Sciatic nerve (tissue), 2 donors: ENCODE measurements at places on chromosomes 5 and 9. TPM values are rescaled to one million over a fixed set of nuclear protein-coding genes. Genes with fewer than 3 reads are reported as not detected.

TRIP13 gene
- 0.89 TPM for total RNA-seq

ERGIC1 gene
- total RNA-seq, result 87.3 TPM

TLX3 gene
- not detected for total RNA-seq

COX7C gene
- 341 TPM for total RNA-seq

RORB gene
- 2.5 TPM for total RNA-seq

SPATA31A5 gene
- not detected for total RNA-seq

GNAQ gene
- total RNA-seq, result 97.5 TPM

GABRA1 gene
- not detected for total RNA-seq

CCDC171 gene
- total RNA-seq, result 27.1 TPM

DNA sequence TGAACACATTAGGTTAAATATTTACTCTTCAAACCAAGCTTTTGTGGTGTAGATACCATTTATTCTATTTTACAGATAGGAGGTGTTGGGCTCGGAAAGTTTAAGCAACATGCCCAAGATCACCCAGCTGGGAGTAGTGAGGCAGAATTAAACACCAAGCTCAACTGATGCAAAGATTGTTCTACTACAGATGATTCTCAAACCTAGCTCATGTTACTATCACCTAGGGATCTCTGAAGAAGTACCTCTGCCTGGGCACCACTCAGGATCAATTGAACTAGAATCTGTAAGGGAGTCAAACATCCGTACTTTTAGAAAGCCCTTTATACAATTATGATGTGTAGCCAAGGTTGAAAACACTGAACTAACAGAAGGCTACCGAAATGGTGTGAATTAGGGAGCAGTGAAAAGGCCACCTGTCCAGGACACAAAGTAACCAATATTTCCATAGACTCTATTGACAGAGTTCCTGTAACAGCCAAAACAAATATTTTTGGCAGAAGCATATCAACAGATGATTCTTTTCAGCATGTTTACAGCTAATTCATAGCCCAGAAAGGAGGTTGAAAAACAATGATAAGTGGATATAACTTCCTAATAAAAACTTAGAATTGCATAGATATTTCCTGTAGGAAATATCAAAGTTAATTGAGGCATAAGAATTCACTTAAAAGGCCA, 158.5 kb upstream of the PTGER4 start:
- DNase-seq, result no peak

- no peak for DNase-seq
Observed at GRCh38 chr9:75181750-75182149, 93.4 kb downstream of the OSTF1 start.

DNA sequence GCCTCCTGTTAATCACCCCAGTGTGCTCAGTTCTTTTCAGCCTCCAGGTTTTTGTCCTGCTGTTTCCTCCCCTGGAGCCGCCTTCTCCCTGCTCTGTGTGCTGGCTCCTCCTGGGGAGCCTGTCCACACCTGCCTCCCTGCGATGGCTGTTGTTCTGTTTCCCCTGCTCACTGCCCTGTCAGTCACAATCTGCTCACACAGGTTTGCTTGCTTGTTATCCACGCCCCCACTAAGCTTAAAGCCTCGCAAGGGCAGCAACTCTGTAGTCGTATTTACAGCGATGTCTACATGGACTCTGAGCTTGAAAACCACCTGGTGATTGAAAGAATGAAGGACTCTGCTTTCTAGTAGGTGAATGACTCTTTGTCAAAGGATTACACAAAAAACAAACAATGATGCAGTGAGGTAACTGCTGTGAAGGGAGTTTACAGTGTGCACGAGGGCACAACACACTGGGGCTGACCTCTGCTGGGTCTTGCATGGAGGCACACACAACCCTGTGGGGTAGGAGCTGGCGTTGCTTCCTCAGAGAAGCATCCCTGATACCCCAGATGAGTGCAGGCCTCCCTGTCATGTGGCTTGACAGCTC, 39.6 kb upstream of the TEX48 start:
- DNase-seq, result no peak

DNA sequence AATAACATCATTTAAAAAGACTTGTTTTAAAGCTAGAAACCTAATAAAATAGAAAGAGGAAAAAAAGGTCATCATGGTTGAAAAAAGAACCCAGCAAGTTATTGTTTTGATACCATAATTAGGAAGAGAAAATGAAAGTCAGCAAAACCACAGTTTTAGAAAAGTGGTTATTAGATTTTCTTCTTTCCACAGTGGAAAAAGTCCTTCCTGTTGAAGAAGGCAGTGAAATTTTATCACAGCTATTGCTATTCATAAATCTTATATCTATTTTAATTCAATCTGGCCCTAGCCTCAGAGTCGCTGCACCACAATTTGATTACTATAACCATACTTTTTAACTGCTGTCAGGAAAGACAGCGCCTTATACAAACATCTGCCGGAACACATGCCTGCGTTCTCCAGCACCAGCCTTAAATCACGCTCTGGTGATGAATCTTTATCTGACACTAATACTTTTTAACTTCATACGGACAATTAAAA, 60.3 kb downstream of the MAPKAP1 start:
- DNase-seq, result no peak

DNA sequence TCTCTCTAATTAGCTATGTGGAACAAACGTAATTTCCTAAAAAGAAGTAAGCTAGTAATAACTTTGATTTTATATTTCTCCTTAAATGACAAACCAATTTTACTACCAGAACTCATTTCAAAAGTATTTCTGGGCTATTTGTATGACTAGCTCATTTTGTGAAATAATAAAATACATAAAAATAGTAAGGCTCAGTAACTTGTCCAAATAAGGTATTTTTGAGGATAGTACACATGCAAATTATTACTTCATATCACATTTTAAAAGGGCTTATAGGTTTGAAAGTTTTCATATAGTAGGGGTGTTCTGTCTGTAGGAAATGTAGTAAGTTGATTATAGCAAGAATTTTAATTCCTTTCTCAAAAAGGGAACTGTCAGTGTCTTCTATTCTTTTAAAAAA, 26.5 kb downstream of the C9orf85 start:
- no peak for DNase-seq

DNA sequence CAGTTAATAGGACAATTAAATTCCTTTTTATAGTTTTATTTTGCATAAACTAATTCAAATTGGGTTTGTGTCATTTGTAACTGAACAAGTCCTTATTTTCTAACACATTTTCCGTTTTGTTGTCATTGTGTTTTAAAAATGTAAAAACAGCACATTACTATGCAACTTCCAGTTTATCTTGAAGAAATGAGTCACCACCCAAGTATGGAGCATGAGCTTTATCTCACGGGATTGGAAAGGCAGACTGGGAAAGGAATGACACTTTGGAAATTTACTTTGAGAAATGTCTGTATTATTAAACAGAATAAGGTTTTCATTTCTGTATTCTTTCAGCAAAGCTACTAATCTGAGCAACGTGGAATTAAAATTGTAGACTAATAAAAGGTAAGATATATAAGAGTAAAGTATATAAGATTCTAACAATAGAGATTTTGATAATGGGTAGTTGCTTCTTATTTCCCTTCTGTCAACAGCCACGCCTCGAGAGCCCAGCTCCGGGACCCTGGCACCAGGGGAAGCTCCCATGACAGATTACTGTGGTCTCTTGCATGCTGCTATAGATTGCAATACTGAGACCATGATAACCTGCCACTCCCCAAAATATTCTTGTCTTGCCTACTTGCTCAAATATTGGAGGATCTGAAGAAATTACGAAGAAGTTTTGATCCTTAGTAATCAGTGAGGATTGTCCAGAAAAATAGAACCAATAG, 433.1 kb downstream of the CHSY3 start:
- no peak for DNase-seq

DNA sequence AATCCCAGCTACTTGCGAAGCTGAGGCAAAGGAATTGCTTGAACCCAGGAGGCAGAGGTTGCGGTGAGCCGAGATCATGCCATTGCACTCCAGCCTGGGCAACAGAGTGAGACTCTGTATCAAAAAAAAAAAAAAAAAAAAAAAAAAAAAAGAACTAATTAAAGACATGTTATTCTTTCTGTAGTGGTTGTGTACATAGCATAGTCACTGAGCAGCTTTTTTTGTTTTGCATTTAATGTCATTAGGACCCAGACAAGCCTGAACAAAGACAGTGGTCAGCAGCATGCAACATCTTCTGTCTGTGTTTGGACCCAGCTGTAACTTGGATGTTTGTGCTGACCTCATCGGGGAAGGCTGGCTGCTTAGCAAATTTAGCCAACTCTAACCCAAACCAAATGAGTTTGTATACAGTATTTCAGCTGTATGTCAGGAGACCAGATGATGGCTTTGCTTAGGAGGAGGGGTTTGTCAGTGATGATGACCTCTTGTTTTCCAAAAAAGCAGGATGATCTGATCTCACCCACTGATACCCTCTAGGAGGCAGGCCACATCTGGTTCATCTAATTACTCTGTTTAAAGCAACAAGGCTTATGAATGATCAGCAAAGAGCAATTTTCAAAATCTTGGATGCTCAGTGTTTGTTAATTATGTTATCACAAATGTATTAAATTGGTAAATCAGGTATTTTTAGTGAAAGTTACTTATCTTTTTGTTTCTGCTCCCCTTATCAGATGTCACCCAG, 39.5 kb downstream of the SNCAIP start:
- no peak for DNase-seq

GRCh38 chr9:5073701-5074100, 88.6 kb downstream of the JAK2 start:
- no peak for DNase-seq

GRCh38 chr5:138905541-138905940, 30.4 kb upstream of the LRRTM2 start:
- DNase-seq, result no peak

DNA sequence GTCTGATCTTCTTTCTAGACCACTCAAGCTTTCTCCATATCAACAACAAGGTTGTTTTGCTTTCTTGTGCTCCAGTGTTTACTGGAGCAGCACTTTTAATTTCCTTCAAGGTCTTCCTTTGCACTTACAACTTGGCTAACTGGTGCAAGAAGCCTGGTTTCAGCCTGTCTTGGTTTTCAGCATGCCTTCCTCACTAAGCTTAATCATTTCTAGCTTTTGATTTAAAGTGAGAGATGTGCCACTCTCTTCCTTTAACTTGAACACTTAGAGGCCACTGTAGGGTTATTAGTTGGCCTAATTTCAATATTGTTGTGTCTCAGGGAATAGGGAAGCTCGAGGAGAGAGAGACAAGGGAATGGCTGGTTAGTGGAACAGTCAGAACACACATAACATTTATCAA, 13.4 kb downstream of the AK3 start:
- DNase-seq, result no peak

GRCh38 chr5:43215073-43215631, 23.1 kb downstream of the NIM1K start:
- no peak for DNase-seq

DNA sequence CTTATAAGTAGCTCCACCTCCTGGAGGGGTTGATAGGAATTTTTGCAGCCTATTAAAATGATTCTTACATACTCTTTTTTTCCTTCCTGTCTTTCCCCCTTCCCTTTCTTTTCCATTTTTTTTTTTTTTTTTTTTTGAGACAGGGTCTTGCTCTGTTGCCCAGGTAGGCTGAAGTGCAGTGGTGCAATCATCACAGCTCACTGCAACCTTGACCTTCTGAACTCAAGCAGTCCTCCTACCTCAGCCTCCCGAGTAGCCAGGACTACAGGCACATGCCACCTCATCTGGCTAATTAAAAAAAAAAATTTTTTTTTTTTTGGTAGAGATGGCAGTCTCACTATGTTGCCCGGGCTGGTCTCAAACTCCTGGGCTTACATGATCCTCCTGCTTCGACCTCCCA, 4.3 kb upstream of the TBC1D2 start:
- no peak for DNase-seq
